Stimulated activated CD8-positive, alpha-beta memory T cell treated with anti-CD3 and anti-CD28 coated beads, Interleukin-2, amount 100 ng/mL, for 48 hours (primary cell): ENCODE measurements at places on chromosomes 13 and 19.

GRCh38 chr19:32186542-32187330, 158.7 kb upstream of the ZNF507 start:
- no peak for DNase-seq

- DNase-seq: no peak
Measured at GRCh38 chr19:38670921-38671398, 23.5 kb downstream of the ACTN4 start.

DNA sequence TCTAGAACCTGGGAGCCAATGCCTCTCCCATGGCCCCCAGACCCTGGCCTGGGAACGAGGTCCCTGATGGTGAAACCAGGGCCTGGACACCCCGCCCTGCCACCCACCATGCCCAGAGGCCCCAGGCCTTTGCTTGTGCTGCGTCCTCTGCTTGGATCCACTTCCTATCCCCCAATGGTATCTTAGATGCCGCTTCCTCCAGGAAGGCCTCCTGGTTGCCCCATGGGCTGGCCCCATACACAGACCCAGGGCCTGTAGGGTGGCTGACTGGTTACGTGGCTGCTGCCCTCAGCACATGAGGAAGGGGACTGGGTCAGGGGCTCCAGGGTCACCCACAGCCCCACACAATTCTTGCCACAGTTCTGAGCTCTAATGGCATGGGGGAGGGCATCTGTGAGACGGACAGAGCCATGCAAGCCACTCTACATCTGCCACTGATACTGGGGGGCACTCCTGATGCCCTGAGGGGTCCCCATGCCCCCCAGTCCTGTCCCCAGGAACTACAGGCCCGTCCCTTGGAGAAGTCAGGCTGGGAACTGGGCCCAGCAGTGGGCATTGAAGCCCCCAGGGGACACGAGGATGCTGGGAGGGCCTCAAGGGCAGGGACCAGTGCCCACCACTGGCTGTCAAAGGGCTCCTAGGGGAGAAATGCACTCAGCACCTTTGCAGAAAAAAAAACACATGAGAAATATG, 5.0 kb downstream of the RPL36 start:
- DNase-seq: no peak

GRCh38 chr19:33248954-33249613, 23.4 kb upstream of the SLC7A10 start:
- no peak for DNase-seq

DNA sequence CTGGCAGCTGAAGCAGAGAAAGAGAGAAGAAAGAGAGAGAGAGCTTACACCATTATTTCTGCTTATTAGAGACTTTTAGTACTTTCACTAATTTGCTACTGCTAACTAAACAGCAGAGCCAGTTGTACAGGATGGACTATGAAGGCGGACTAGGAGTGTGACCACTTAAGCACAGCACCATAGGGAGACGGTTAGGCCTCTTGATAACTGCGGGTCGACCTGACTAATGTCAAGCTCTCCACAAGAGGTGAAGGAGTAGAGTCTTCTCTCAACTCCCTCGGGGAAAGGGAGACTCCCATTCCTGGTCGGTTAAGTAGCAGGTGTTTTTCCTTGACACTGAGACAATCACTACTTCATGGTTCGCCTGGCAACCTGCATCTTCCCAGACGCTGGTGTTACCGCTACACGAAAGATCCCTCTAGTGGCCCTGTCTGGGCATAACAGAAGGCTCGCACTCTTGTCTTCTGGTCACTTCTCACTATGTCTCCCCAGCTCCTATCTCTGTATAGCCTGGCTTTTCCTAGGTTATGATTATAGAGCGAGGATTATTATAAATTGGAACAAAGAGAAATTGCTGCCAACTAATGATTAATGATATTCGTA, 5.3 kb upstream of the PSG7 start:
- no peak for DNase-seq

- DNase-seq: no peak
Measured at GRCh38 chr13:76873445-76873844, 12.8 kb downstream of the KCTD12 start.

- no peak for DNase-seq
Measured at GRCh38 chr19:5406816-5407215, 48.4 kb upstream of the ZNRF4 start.

DNA sequence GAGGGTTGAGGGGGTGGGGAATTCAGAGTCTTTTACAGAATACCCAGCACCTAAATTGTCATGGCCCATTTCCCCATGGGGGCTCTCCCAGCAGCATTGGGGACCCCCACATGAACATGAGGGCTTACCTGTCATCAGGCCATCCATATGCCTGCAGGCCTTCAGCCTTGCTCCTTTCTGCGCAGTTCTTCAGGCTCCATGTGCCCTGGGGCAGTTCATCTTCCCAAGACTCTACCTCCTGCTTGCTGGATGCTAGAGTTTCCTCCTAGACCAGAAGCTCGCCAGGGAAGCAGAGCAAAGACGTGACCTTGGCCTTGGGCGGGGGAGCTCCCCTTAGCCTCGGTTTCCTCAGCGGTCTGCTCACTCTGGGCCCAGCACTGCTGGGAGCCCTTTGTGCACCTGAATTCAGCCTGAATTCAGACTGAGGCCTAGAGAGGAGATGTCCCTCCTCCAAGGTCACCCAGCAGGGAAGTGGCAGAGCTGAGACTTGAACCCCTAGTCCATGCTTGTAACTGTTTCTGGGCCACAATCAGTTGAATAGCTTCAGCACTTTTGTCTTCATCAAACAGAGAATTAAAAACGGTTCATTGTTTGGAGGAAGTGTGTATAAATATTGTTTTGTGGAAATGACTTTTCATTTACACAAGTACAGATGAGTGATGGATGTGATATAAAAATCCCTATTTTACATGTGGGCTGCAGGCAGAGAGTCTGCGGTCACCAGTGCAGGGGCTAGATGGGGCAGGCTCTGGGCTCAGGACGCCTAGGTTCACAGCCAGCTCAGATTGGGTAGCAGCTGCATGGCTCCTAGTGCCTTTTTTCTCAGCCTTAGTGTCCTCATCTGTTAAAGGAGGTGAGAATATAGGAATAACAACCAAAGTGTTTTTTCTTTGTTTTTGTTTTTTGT, 9.5 kb downstream of the PPP5C start:
- no peak for DNase-seq

GRCh38 chr19:47797996-47798903, 6.1 kb downstream of the TPRX1 start:
- no peak for DNase-seq

DNA sequence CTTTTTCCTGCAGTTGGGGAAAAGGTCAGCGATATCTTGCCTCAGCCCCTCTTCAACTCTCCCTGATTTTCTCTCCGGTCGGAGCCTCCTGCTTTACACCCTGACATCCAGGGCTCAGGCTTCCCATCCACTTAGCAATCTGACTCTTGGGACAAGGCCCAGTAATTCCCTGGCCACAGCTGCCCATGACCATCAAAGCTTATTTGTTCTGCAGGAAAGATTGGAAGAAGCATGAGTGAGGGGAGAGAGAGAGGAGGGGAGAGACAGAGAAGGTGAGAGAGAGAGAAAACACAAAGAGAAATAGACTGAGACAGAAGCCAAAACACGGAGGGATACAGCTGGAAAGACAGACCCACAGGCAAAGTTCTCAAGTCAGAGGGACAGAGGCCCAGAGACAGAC, 13.7 kb downstream of the SYT3 start:
- DNase-seq: no peak

GRCh38 chr13:32105653-32106313, 74.2 kb downstream of the FRY start:
- DNase-seq: no peak

GRCh38 chr13:108897955-108898354, 268.5 kb downstream of the MYO16 start:
- no peak for DNase-seq

- no peak for DNase-seq
Measured at GRCh38 chr19:525857-526419, 5.6 kb upstream of the CDC34 start.

- peak; percentile 91 for DNase-seq
Measured at GRCh38 chr19:3700242-3701032, at the start of gene PIP5K1C. Gene PIP5K1C (minus strand): TSS chr19:3700468. CDS start chr19:3700390, 78 bp downstream.

GRCh38 chr13:46367617-46368327, 19.3 kb downstream of the RUBCNL start:
- DNase-seq: no peak

DNA sequence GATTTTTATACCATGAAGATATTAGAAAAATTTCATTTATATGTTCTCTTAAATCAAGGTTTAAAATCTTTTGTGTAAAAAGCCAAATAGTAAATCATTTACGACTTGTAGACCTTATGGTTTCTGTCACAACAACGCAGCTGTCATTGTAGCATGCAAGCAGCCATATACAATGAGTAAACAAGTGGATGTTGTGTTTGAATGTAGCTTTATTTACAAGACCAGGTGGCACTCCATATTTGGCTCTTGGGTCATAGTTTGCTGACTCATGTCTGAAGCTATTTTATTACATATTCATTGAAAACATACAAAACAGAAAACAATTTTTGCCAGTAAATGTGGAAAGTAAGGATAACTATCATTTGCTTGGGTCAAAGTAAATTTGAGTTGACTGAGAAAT, 930.8 kb downstream of the SLITRK5 start:
- DNase-seq: no peak

DNA sequence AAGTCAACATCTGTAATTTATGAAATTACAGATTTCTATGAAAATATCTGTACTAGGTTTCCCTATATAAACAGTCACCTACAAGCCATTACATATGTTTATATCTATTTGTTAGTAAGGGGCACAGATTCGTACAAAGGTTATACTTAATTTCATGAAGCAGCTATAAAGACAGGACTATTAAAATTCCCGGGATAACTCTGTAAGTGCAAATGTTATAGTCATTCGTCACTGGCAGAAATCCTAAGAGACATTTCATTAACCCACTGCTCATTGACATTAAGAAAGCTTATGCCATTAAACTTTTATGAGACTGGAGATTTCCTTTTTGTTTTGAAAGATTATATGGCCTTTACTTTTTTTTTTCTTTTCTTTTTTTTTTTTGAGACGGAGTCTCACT, 122.9 kb downstream of the MYO16 start:
- DNase-seq: no peak

DNA sequence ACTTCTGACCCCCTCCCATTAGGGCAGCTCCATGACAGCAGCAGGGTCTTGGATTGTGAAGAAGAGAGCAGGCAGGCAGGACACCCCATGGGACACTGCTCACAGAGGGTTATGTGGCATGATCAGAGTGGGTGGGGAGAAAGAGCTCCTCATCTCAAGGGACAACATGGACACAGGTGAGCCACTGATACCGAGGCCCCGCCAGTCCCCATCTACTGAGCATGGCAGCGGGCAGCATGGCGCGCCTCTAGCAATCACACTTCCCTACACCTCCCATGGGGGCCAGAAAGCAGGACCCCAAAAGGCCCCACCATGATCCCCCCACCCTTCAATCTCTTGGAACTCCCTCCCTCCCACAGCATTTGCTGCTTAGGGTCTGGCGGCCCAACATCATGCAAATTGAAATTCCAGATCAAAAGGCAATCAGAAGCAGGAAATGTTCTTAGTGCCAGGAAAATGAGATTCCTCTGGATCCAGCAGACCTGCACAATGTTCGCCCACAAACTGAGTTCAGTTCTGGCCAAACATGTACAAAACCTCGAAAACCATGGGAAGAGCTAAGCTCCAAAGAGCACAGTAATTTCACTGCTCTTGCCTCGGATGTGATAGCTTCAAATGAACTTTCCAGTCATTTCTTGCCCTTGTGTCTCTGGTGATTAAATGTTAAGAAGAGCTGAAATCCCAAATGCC, 14.8 kb downstream of the DOCK9 start:
- DNase-seq: no peak

- no peak for DNase-seq
Measured at GRCh38 chr13:34883396-34883795, 58.7 kb upstream of the NBEA start.

GRCh38 chr13:35457258-35457657, 19.2 kb downstream of the MAB21L1 start:
- DNase-seq: no peak

DNA sequence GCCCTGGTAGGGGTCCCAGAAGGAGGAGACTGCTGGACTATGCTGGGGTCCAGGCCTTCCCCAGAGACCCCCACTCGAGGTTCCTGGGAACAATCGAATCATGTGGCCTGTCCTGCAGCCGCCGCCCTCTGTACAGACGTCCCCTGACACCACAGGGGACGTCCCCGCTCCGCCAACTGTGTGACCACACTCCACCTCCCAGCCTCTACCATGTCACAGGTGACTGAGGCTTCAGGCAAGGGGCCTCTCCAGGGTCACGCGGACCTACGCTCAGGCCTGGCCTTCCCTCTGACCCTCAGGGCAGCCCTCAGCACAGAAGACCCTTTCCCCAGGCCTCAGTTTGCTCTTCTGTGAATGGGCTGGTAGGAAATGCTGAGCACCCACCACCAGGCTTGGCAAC, 13.1 kb upstream of the TMEM161A start:
- no peak for DNase-seq

GRCh38 chr19:23774106-23774505, 15.4 kb upstream of the ZNF681 start:
- DNase-seq: no peak

DNA sequence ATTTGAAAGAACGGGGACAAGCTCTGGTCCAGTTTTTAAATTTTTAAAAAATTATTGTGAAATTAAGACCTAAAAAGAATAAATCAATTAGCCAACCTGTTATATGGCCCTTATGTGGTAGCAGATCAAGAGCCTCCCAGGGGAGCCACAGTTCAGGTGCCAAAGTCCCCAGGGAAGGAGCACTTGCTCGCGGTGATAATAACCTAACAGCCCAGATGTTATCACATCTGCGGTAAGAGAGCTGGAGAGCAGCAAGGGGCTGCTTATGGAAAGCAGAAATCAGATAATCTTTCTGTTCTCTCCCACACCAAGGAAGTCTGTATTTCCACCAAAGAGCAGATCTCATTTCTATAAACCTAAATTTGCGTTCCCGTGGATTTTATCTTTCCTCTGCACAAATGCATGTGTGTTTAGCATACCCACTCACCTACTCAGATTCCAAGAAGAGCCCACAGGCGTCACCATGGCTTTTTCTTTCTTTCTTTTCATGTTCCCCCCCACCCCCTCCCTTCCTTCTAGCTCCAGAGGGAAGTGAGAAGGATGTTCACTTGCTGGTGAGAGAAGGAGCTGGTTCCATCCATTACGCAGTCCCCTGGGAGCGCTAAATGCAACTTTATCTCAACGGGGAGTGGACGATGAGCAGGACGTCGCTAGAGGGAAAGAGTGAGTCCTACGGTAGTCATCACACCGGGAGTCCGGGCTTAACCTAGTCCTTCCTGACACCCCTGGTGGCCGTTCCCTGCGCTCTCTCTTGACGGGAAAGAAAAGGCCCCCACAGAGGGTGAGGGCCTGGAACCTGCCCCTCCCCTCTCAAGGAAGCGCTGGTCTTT, 1.6 kb upstream of the POU4F1 start:
- DNase-seq: no peak
